ENCODE measurements at places on chromosomes 2 and 18. TPM values are rescaled to one million over a fixed set of nuclear protein-coding genes. Genes with fewer than 3 reads are reported as not detected.

The STPG4 gene
- total RNA-seq, result not detected

The GRHL1 gene
- 6.8 TPM for total RNA-seq

The CDK15 gene
- total RNA-seq, result 6.4 TPM

The TRIM43 gene
- not detected for total RNA-seq

The SPHKAP gene
- not detected for total RNA-seq

The TBR1 gene
- not detected for total RNA-seq

The SERPINB13 gene
- not detected for total RNA-seq

The MRPL44 gene
- total RNA-seq, result 49.9 TPM

The L3MBTL4 gene
- 0.65 TPM for total RNA-seq

The MDH1B gene
- total RNA-seq, result 0.23 TPM

The UGT1A5 gene
- total RNA-seq, result not detected

The LIMS4 gene
- total RNA-seq, result 2.0 TPM

The DPY30 gene
- total RNA-seq, result 100 TPM

The CHRNA1 gene
- total RNA-seq, result not detected

The MBD5 gene
- 4.3 TPM for total RNA-seq

The CXCR1 gene
- total RNA-seq, result not detected

The VIL1 gene
- total RNA-seq, result not detected

DNA sequence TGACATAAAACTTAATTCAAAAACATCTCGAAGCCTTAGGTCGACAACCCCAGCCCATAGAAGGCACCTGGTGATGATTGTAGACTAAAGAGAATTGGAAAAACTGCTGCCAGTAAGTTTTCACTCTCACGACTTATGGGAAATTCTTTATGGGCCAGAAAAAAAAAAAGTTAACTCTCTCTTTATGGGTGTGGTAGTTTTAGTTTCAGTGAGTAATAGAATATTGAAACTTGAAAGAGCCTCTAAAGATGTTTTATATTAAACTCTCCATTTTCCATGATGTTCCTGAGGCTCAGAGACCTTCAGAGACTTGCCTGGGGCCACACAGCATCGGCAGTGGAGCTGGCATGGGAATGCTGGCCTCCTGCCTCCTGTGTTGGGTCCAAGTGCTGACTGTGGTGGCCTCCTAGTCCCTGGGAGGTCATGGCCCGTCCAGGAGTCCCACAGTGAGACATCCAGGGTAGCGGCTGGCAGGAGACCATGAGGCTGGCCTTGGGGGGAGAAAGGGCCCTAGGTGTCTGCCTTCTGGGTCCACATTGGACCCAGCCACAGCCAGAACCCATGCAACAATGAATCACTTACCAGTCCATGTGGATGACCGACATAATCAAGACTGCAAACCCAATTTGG, 158.9 kb downstream of the SEPTIN10 start:
- no peak for DNase-seq

DNA sequence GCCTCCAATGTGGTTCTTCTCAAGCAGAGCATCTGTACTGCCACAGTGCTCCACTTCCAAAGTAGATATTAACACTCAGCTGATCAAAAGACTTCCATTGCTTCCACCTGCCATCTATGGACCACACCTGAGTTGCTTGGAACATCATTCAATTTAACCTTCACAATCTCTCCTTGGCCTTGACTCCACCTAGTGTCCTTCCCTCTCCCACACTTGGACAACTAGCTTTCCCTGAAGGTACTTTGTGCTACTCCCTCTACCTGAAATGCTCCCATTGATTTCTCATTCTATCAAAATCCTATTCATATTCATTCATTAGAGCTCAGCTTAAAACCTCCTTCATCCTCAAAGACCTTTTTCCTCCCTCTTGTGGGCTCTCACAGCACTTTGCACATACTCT, 48.7 kb downstream of the SOWAHC start:
- no peak for DNase-seq

- no peak for DNase-seq
These were observed 129.7 kb upstream of the MYCN start for GRCh38 chr2:15810477-15811150.

GRCh38 chr2:42053791-42054701, 6.2 kb downstream of the PKDCC start:
- no peak for DNase-seq

- DNase-seq, result no peak
These were observed 73.3 kb upstream of the SP3 start for GRCh38 chr2:174038462-174038861.

DNA sequence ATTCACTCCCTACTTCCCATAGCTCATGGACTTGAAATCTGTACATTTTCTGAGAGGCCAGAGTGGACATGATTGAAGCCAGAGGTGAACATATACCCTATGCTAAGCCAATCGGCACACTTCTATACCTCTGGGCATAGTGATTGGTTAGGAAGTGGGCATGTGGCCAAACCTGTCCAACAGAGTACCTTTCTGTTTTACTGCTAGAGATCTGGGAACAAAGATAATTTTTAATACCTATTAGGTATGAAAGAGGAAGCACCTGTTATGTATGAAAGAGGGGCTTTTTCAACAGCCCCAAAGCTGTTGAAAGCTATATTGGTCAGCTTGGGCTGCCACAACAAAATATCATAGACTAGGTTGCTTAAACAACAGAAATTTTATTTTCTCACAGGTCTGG, 27.7 kb downstream of the METTL8 start:
- DNase-seq, result no peak

- no peak for DNase-seq
These were observed 3.0 kb upstream of the SKOR2 start for GRCh38 chr18:47254341-47254939.

DNA sequence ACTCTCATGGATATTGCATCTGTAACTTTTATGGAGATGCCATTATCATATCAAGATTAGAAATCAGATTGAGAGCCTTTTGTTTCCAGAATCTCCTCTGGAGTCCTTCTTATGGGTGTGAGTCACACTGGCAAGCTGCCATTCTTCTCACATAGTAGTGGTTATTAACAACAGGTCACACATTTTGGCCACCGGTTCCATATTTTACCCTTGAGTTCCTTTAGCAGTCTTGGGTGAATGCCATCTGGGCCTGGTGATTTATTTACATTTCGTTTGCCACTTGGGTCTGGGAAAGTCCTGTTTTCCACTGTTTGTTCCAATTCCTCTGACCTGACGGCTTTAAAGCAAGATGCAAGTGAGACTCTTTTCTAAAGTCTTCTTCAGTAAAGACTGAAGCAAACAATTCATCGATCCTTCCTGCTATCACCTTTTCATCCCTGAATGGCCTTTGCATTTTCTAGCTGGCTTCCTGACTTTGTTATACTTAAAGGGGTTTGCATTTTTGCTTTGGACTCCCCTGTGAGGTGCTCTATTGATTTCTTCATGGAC, 80.5 kb upstream of the CAVIN2 start:
- peak; percentile 99 for DNase-seq

DNA sequence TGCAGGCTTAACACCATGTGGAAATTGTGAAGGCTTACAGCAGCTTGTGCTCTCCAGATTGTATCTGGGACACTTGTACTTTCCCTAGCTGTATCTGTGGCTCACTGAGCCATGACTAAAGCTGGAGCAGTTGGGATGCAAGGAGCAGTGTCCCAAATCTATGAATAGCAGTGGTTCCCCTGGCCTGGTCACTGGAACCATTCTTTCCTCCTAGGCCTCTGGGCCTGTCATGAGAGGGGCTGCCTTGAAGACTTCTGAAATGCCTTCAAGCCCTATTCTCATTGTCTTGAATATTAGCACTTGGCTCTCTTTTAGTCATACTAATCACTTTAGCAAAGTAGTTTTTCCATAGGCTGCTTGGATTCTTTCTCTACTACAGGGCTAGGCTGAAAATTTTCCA, 186.8 kb upstream of the LRATD1 start:
- no peak for DNase-seq

GRCh38 chr2:20015482-20016083, 3.1 kb upstream of the MATN3 start:
- DNase-seq, result no peak

DNA sequence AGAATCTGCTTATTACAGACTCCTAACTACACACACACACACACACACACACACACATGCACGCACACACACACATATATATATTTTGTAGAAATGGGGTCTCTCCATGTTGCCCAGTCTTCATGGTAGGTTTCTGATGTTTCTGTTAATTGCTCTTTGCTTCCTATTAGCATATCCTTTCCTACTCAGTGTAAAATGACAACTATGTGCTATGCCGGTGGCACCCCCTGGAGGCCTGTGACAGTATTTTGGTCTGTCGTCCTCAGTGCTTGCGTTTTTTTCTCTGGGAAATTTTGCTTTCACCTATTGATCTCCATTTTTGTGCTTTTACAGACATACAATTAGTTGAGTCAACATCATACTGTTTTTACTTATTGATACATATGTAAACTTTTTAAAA, 322.1 kb downstream of the LRRTM1 start:
- no peak for DNase-seq

- peak; percentile 35 for DNase-seq
These were observed 104.0 kb downstream of the COBLL1 start for GRCh38 chr2:164737612-164738081.

DNA sequence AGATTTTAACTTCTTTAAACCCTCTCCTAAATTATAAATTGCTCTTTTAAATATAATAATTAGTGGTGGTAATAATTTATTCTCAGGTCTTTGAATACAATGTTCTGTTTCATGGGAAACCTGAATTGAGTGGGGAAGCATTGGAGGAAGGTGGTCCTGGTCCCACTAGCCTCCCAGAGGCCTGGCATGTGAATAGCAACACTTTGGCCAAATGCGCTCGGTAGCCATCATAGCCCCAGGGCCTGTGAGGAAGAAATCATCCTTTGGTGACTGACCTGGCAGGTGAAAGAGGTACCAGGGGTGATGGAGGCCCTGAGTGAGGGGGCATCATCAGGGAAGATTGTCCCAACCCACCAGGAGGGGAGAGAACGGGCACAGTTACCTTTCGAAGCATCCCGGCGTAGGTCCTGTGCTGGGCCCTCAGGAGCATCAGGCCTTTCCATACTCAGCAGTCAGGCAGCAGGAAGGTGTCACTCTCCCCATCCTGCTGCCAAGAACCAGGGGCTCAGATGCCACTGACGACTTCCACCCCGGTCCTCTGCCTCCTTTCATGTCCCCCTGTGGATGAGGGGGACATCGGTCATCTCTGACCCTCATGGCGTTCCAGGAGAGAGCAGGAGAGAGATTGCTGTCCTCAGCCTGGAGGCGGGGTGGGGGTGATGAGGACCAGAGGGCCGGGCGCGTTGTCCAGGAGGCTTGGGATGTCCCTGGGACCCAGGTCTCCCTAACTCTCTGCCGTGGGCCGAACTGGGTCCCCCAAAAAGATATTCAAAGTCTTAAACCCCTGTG, 78.6 kb upstream of the HPCAL1 start:
- no peak for DNase-seq

GRCh38 chr2:197838036-197838435, 33.6 kb downstream of the PLCL1 start:
- no peak for DNase-seq

DNA sequence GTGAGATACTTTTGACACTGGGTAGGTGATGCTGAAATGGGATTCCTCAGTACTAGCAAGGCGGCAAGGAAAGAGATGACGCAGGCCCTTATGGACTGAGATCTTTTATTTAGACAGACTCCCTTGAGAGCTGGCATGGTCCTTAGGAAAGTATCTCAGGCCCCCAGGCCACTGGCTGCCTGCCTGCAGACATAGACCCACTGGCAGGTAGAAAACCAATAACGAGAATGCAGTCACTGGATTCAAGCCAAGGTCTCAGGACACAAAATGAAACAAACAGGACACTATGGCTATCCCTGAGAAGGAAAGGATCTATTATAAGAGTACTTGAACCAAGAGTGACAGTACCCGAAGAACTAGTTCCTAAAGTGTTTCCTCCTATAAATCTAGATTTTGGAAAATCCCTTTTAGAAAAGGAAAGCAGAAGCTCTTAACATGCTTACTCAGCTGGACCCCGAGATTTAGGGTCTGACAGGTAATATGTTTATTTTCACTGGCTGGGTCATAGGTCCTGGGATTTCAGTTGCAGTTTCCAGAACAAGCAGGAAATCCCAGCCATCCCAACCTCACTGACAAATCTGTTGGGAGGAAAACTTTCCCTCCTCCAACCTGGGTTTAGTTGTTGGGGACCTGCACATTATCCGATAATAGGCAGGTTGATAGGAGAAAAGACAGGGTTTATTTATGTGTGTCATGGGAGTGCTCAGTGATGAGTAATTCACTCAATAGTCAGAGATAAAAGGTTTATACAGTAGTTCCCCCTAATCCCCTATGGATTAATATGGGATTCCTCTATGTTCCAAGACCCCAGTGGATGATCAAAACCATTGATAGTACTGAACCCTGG, 44.5 kb downstream of the COMMD1 start:
- no peak for DNase-seq

- no peak for DNase-seq
These were observed 164.4 kb downstream of the SCG2 start for GRCh38 chr2:223437788-223438187.

DNA sequence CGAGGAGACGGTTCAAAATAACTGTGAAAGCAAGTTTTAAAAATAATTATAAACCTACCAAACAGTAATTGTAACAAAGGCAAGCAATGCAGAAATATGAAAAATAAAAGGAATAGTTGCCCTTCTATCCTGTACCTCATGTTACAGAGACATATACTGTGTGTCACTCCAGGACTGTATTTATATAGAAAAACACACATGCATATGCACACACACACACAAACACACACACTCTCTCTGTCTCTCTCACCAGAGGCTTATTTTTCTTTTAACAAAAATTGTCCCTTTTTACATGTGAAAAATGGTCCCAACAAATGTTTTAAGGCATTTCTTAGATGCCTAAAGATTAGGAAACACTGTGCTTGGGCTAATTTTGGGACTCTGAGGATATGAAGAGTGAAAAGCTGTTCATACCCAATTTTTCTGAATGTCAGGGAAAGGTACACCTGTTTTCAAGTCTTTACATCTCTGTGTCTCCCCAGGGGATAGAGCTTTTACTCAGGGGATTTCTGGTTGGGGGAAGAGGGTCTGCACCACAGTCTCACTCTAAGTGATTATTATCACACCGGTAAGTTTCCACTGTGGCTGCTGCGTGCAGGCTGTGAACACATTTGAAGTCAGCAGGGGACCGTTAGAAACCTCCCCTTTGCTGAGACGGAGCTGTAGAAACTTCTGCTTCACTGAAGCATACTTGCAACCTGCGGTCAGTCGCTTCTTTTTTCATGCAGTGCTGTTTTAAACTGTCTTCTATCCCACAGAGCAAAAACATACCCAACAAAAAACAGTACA, 51.4 kb upstream of the SPAG16 start:
- no peak for DNase-seq

DNA sequence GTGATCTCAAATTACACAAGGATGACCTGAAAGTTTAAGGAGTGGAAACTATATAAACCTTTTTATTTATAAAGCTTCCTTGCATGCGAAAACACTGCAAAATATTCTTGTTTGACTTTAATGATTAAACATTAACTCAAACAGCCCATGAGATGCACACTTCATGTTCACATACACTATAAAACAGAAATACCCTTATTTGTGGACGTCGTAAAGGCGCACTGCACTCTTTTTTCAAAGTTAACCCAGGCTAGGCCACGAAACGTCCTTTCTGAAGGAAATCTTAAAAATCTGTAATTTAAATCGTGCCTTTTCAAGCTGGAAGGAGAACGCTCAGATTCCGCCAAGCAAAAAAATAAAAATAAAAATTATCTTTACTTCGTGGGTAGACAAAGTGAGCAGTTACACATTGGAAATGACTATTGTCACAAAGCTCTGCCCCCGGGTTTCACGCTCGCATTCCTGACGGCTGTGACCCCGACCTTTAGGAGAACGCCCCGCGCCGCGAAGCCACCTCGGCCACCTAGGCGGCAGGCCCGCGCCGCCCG, 728 bp downstream of the FAM168B start:
- no peak for DNase-seq
